ENCODE measurements at places on chromosomes 3 and 15.
A peak's percentile ranks its signal among the peaks of the same experiment; 100 is the strongest.

GRCh38 chr3:21273259-21274025, 477.6 kb downstream of the ZNF385D start:
- DNase-seq, result no peak

GRCh38 chr3:350871-351371, 154.4 kb downstream of the CHL1 start:
- DNase-seq, result no peak

- no peak for DNase-seq
These were observed 124.3 kb upstream of the PTX3 start for GRCh38 chr3:157312376-157312745.

DNA sequence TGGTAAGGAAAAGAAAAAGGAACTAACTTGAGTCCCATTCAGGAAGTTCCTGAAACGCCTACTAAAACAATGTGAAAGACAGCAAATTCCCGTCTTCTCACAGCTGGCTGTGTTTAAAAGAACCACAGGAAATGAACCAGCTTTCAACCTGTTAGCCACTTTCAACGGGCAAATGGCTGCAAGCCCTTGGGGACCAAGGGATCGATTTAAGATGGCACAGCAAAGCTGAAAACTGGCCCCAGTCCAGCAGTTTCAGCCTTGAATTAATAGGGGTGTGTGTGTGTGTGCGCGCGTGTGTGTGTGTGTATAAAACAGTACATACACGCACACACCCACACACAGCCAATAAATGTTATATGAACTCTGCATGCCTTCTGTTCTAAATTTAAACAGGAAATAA, 168.7 kb upstream of the TMCO5A start:
- no peak for DNase-seq

- peak; percentile 36 for DNase-seq
These were observed 54.7 kb downstream of the ONECUT1 start for GRCh38 chr15:52735231-52736089.

DNA sequence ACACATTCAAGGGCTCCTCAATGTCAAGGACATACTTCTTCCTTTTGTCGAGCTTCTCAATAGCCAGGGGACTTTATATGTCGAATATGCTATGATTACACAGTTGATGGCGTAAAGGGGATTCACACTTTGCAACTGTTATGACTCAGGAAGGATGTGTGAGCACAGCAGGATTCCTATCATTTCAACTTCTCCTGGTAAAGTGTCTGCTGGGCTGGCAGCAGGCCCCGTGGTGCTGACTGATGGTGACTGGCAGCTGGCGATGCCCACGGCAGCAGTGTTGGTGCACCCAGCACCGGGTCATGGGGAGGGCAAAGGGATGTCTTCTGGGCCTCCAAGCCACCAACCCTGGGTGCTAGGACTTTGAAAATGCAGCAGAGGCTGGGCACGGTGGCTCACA, 44.8 kb upstream of the GNB5 start:
- no peak for DNase-seq

GRCh38 chr15:67720556-67721175, 104.6 kb upstream of the SKOR1 start:
- no peak for DNase-seq

DNA sequence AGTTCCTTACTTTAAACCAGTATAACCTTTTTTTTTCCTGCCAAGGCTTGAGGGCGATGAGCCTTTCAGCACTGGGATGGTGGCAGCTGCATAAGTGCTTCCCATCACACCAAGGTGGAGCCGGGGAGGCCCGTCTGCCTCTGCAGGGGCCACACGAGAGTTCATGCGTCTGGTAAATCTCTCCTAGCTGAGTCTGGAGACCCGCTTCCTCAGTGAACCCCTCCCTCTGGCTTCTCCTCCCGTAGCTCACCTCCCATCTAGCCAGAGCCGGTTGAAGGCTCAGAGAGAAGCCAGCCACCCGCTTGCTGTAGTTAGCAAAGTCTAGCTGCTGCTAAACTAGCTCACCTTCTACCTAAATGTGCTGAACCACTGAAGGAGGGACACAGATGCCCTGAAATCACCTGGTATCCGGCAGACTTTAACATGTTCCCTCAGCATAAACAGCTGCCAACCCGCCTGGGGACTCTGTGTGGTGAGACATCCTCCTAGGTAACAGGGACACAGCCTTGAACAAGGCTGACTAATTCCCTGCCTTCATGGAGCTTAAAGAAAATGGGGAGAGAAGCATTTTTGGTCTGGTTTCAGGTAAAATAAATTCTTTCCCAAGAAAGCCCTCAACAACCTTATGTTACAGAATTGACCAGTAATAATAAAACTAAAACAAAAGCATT, 42.9 kb downstream of the RLBP1 start:
- DNase-seq, result no peak

DNA sequence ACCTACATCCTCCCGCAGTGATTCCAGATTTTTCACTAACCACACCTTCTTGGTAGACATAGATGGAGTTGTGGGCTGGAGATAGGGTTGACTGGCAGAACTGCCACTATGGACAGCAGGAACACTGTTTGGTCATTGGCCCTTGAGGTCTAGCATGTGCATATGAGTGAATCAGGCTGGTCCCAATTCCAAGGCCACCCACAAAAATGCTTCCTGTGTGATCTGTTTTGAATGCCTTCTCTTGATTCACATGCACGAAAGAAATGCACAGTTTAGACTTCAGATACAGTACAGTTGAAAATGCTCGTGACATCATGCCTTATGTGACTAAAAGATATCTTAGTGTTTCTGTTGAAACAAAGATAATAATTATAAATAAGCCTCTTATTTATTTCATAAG, 285.8 kb upstream of the SEMA6D start:
- DNase-seq, result no peak

- no peak for DNase-seq
These were observed 184.7 kb upstream of the POU1F1 start for GRCh38 chr3:87461036-87461435.

DNA sequence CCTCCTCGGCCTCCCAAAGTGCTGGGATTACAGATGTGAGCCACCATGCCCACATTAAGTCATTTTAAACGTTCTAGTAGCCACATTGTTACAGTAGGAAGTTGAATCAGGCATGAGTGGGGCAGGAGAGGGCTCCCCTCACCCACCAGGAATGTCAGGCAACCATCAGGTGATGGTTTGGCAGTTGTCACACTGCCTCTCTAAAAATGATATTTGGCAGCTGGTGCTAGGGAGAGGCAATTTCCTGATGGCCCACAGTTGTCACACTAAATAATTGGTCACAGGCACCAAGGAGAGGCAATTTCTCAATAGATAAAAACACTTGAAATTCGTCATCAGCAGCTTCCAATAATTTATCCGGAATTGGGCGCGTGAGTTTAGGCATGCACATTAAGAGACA, 79.2 kb upstream of the ABHD2 start:
- no peak for DNase-seq

DNA sequence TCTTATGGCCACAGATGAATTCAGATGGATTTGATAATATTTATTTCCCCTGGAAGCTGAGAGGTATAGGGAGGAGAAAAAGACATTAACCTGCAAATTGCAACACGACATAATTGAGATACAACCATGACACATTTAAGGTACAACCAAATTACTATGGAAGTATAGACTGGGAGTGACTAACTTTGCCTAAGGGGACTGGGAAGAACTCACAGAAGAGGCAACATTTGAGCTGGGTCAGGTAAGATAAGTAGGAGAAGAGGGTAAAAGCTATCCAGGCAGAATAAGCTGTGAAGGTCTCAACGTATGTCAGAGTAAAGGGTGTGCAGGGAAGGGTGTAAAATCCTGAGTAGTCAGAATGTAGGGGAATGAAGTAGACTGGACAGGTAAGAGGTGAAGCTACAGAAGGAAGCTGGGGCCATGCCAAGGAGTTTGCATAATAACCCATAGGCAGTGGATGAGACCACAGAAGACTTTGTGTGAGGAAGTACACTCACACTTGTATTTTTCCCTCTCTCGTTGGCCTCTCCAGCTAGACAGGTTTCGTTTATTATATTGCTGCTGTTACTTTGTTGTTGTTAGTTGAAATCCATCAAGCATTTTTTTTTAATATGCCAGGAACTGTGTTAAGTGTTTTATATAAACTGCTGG, 28.0 kb upstream of the PTX3 start:
- DNase-seq, result no peak

- no peak for DNase-seq
These were observed 53.9 kb downstream of the MEF2A start for GRCh38 chr15:99619712-99620111.

DNA sequence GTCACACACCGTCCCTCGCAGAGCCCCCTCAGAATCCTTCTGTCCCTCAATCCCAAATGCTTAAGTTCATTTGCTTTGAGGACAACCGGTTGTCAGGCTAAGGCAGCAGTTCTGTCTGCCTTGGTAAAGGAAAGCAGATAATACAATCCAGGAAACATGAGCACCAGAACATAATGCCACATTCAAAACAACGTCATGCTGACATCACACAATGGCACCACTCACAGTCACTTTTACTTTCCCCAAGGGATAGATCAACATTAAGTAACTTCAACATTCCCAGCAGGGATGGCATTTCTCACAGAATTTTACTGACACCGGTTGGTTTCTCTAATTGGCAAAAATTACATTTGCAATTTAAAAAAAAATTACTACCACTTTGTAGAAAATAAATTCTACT, 74.6 kb upstream of the PSMD6 start:
- no peak for DNase-seq

DNA sequence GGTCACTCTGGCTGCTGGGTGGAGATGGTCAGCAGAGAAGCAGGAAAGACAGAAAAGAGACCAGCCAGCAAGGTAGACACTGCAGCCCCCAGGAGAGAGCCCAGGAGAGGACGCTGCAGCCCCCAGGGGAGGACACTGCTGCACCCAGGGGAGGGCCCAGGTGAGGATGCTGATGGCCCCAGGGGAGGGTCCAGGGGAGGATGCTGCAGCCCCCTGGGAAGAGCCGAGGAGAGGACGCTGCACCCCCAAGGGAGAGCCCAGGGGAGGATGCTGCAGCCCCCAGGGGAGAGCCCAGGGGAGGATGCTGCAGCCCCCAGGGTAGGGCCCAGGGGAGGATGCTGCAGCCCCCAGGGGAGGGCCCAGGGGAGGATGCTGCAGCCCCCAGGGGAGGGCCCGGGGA, 196.7 kb upstream of the NSMCE3 start:
- no peak for DNase-seq

DNA sequence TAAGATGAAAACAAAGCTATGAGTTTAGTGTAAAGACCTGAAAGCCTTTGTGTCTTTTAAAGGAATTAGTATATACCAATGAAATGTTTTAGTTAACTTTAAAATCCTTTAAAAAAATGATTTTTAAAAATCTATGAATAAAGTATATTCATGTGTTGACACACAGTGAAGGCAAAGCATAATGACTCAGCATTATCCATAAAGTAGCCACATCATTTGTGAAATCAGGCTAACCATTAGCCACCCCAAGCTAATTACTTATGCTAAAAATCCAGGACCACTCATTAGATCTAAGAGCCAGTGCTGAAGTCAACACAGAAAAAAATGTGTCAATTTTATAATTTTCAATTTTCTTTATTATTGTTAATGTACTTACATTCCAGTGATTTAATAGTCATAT, 310.2 kb downstream of the TBC1D5 start:
- no peak for DNase-seq

DNA sequence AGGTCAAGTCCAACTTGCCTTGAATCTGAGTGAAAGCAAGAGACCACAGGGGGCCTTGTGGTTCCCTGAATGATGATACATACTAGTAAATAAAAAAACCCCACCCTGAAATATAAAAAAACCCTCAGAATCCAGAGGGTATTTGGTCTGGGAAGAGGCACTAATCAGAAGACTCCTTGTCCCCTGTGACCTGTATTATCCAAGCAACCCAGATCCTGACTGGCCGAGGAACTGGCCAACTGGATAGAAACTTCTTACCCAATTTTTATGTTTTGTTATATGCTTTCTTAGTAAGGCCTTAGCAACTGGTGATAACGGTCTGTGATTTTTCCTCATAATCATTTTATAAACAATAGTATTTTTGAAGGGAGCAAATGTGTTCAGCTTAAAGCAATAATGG, 17.5 kb downstream of the ABI3BP start:
- no peak for DNase-seq

GRCh38 chr3:16012086-16012485, 162.4 kb upstream of the GALNT15 start:
- DNase-seq, result no peak

GRCh38 chr3:101574388-101575112, 570 bp downstream of the PCNP start:
- no peak for DNase-seq

GRCh38 chr3:117809186-117810081, 1099.9 kb downstream of the TUSC7 start:
- DNase-seq, result no peak

- DNase-seq, result no peak
These were observed 50.9 kb upstream of the SPTSSB start for GRCh38 chr3:161422171-161422700.

DNA sequence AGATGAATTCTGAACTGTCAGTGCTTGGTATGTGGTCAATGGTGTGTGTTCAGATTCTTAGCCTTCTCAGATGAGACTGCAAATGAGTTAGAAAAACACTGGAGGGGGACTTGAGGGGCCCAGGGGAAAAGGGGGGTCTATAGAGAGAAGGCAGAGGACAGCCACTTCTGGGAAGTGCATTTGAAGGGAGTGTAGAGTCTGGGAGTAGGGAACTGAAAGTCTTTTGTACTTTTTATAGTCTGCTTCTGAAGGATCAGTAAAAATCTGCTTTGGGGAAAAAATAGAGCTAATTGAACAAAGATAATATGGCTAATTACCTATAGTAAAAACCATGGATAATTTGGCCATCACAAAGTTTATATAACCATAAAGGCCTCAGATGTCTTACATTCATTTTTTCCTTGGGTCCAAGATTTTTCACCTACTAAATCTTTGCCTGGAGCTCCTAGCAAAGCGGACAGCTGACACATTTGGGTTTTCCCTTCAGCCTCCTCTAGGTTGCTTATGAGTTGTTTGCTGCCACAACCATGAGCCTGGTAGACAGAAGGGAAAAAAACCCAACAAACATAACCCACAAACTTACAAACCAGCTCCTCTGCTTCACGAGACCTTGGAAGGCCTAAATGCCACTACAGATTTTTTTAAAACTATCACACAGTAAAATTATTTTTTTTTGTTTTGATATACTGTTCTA, 48.8 kb downstream of the CD86 start:
- DNase-seq, result no peak

DNA sequence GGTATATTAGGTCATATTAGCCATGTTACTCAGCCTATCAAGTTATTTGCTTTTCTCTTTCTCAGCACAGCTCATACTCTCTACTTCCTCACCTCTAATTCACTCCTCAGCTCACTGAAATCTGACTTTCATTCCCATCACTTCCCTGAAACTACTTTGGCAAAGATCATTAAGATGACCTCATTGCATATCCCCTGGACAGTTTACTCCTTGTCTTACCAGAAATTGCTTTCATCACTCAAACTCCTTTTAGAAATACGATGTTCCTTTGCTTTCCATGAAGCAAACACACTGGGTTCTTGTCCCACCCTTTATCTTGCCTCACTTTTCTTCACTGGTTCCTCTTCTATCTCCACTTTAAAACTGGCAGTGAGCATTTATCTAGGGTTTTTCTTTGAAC, 354.4 kb downstream of the TUSC7 start:
- no peak for DNase-seq

- no peak for DNase-seq
These were observed 594 bp downstream of the CRELD1 start for GRCh38 chr3:9934235-9934621.

Measured in stimulated activated CD8-positive, alpha-beta memory T cell treated with anti-CD3 and anti-CD28 coated beads, Interleukin-4, amount 100 ng/mL, for 1 hour (primary cell).